Fibroblast of skin of abdomen (primary cell): ENCODE measurements at places on chromosomes 5 and 9.

GRCh38 chr5:142994218-142994617 is 224.0 kb downstream of the ARHGAP26 start:
- no peak for DNase-seq

GRCh38 chr5:177478711-177479646 is 5.5 kb upstream of the DBN1 start:
- peak; percentile 67 for DNase-seq

DNA sequence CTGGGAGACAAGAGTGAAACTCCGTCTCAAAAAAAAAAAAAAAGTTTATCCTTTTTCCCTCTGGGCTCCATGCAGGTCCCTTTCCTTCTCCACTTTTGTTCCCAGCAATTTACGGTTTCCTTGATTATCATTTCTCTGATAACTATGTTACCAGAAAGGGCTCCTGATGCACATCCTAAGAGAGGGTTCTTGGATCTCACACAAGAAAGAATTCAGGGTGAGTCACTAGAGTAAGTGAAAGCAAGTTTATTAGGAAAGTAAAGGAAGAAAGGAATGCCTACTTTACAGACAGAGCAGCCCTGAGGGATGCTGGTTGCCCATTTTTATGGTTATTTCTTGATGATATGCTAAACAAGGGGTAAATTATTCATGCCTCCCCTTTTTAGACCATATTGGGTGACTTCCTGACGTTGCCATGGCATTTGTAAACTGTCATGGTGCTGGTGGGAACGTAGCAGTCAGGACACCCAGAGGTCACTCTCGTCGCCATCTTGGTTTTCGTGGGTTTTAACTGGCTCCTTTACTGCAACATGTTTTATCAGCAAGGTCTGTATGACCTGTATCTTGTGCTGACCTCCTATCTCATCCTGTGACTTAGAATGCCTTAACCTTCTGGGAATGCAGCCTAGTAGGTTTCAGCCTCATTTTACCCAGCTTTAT is 13.5 kb upstream of the MELK start:
- DNase-seq = peak; percentile 48

DNA sequence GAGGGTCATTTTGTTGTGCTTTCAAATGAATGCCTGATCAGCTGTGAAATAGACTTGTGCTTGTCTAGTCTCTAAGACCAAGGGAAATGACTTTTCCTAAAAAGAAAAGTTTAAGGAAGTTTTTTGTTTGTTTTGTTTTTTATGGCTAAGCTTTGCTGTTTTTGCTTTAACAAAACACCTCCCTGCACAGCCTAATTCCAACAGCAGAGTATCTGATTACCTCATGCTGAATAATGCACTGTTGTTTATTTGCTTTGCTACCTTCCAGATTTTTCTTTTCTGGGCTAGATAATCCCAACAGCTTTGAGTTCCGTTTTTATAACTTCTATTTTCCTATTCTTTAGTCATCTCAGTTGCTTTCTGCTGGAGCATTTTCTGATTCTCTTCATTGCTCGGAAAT is 95.8 kb downstream of the AOPEP start:
- DNase-seq = no peak

- DNase-seq = no peak
Observed at GRCh38 chr5:91418158-91418557, 35.0 kb upstream of the ARRDC3 start.

DNA sequence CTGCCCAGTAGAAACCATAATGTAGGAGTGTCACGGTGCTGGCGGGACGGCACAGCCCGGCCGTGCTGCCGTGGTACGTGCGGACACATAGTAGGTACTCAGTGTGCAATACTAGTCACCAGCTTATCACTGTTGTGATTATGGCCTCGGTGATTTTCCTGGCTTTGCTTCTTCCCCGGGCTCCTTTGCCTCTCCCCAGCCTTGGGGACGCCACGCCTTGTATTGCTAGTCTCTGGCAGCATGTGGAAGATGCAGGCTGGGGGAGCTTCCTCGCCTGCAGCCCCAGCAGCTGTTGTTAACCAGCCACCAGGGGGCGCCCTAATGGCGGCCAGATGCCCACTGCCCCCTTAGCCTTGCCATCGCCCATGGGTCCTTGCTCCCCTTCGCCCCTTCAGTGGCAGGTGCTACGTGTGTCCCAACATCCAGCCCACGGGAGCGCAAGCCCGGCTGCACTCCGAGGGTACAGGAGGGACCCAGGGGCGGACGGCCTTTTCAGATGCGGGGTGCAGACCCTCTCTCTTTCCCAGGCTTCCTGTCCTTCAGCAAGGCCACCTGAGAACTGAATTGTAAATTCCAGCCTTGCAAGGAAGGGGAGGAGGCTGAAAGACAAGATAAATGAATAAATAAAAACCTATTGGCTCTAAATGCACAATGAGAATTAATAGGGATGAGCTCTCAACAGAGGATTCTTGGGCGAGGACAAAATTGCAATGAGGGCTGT is 8.0 kb downstream of the NTNG2 start:
- DNase-seq = peak; percentile 31

DNA sequence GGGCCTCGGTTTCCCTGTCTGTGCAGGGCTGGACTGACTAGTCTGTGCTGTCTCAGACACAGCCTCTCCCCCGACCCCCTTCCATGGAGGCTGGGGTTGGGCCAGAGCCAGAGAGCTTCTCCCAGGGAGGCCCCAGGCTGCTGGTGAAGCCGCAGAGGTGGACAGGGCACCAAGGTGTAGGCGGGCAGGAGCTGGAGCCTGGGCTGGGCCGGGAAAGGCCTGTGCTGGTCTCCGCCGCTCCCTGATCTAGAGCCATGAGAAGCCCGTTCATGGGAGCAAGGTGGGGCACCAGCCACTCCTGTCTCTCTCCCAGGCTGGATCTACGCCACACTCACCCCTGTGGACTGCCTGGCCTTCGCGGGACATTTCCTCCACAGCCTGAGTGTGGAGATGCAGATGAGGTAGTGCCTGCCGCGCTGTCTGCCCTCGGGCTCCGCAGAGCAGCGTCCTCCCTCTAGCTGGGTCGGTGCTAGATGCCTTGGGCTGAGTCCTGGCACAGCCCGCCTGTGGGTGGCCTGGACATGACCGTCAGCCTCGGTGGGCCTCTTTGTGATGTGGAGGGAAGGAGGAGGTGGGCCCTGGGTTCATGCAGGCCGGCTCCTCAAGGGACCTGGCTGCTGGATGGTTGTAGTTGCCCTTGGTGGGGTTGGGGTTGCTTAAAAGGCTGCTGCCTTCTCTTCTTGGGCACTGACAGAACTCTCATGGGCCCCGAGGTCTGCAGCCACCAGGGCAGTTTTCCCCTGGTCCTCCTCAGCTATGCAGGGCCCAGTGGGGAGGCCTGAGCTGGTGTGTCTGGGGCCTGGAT is 79.4 kb downstream of the PHF2 start:
- DNase-seq = no peak

- no peak for DNase-seq
Observed at GRCh38 chr5:133471699-133472098, 140.6 kb downstream of the FSTL4 start.

- DNase-seq = no peak
Observed at GRCh38 chr9:98851730-98852459, 44.4 kb downstream of the GALNT12 start.

DNA sequence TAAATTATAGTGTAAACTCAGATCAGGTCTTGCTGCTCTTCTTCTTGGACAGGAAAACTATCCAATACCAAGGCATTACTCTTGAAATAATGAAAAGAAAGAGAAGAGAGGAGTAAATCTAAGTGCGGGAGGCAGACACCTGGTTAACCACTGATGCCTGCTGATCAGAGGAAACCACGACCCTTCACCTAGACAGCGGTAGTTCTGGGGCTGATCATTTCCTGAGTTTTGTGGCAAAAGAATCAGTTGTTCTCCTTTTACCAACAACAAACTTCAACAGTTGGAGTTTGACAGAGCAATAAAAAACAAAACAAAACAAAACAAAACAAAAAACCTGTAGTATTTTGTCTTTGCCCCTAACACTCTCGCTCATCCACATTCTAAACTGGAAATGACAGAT is 3.0 kb downstream of the RLN1 start:
- no peak for DNase-seq

- DNase-seq = no peak
Observed at GRCh38 chr9:130265431-130266235, at the start of gene HMCN2. Gene HMCN2 (plus strand): TSS chr9:130265760. CDS start chr9:130265879, 119 bp downstream.

DNA sequence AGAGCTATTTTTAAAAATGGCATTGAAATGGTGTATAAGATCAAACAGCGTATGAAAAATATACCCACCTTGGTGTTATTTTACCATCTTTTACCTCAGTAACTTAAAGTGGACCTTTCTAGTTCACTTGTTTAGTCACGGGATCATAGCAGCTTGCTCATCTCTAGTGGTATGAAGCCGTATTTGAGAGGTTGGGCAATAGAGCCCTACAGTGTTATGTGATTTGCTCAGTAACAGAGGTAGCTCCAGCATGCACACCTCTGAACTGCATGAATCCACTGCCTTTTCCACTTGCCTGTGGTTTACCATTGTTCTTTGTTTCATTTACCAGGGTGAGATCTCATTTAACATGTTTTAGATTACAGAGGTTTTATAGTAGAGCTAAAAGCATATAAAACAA is 134.4 kb downstream of the ATG10 start:
- DNase-seq = no peak

DNA sequence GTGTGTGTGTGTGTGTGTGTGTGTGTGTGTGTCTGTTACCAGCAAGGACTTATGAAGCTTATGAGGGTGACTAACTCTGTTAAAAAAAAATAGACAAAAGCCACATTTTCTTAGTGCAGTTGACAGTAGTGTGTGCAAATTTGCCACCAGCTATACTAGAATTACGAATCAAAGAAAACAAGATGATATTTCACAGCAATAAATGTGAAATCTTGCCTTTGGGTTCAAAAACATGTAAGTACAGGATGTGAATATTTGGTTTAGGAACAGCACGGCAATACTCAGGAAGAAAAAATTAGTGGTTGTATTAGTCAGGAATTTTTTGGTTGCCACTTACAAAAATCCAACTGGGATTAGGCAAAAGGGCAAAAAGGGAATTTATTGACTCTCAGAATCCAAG is 117.4 kb downstream of the NPR3 start:
- DNase-seq = no peak

DNA sequence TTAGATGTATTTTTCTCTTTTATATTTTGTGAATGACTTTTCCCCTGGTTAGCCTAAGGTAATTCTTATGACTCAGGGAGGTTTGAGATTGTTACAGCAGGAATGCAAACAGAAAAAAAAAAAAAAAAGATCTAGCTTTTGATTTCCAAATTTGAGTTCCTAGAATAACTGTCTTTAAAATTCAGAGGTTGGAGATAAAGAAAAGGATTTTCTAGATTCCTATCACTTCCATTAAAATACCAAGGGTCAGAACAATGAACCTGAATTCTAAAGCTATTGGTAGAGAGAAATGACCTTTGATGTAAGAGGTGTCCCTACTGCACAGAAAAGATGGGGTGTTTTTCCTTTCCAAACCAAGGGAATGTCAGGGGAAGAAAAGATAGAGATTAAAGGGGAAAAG is 262.5 kb downstream of the DOCK8 start:
- no peak for DNase-seq

DNA sequence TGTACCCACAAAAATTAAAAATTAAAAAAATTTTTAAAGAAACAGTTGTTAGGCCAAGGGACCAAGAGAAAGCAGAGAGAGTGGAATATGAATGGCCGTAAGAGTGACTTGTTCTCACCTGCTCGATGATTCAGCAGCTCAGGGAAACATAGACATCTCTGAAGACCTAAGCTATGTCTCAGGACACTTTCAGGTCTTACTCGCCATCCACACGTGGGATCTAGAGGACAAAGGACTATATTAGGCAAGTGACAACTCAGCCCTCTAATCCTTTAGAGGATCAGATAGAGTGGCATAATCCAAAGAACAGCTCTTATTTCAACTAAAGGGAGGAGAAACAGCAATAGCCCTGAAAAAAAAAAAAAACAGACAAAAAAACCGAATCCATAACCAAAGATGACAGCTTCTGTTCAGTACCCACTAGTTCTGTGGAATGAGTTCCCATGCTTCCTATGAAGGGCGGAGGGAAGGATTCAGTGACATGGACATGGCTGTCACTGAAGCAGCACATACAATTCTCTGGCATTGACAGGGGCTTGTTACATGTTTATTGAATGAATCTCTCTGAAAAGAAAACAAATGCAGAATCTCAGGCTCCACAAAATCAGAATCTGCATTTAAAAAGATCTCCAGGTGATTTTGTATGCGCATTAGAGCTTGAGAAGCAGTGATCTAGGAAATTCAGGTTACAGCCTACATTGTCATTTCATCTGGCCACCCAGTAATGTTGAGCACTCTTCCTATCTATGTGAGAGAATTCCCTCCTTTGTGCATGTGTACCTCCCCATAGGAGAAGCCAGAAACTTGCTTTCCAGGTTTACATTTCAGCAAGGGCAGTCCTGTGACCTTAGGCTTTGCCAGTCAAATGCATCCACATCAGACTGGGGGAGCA is 96.0 kb downstream of the KIAA1958 start:
- DNase-seq = no peak

DNA sequence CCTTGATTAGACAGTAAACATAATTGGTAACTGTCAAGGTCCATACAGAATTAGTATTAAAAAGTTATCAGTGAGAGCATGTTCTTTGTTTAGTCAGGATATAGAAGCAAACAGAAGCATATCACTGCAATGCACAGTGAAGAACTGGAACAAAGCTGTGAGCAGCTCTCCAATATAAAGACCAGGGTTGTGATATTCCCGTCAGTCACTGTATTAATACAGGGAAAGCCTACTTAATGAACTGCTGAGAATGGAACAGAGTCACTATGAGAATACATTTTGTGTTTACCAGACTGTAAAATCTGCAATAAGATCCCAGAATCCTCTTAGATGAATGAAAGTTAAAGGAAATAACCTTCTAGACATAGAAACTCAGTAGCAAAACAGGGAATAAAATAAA is 58.2 kb downstream of the EFNA5 start:
- DNase-seq = no peak

DNA sequence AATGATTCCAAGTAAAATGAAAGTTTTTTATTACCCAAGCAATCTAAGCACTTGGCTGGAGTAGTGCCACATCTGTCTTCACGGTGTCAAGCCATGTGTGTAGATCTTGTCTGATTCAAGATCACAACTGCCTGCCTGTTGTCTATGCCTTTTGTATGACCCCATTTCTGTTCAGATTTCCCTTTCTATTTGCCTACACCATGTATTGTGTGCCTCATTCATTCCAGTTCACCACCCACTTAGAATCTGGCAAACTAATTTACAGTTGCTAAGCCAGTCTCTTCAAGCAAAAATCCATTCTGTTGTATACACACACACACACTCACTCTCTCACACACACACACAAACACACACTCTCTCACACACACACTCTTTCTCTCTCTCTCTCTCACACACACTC is 33.7 kb downstream of the GLDC start:
- DNase-seq = no peak

GRCh38 chr5:132557478-132558172 is 848 bp downstream of the RAD50 start:
- DNase-seq = peak; percentile 10

DNA sequence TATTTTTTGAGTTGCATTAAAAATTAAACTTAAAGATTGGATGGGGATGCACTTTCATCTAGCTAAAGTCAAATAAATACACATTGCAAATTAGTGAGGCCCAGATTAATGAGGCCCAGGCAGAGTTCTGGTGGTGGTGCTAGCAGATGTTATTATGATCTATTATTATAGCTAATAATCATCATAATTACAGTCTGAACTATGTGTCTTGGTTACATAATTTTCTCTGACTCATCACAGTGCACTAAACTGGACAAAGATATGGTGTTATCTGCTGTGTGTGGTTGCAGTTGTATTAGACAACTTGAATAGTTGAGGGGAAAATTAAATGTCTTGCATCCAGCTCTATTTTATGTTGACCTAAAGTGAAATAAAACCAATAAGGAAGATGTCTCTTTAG is 568.8 kb downstream of the TLR4 start:
- no peak for DNase-seq
